Inflammatory macrophage treated with lipopolysaccharide for 1 hour (primary cell): ENCODE measurements at places on chromosomes 12 and 14.

- DNase-seq, result no peak
These were observed 55.7 kb upstream of the FRMD6 start for GRCh38 chr14:51595881-51596455.

DNA sequence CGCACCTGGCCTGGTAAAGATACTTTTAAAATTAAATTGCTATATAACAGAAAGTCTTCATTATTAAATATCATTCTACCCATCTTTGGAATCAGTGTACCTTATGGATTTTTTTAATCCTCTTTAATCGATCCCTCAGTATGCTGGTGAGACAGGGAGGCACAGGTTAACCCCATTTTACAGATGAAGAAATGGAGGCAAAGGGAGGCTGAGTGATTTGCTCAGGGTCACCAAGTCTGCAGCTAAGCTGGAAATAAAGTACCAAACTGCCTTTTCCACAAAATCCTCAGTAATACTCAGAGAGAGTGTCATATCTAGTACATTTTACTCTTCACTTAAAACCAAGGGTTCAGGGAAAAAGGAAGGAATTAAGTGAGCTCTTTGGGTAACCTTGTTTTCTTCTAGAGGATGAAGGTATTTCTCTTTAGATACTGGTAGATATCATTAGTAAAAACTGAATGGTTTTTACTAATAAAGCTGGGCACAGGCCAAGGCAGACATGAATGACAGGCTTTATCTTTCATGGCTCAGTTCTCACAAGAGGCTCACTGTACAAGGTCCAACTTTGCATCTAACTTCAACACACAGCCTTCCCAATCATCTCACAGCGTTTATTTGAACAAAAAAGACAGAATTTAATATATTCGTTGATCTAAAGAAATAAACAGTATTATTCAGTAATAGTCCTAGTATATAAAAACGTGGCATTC, 35.3 kb upstream of the TTC7B start:
- DNase-seq, result no peak

DNA sequence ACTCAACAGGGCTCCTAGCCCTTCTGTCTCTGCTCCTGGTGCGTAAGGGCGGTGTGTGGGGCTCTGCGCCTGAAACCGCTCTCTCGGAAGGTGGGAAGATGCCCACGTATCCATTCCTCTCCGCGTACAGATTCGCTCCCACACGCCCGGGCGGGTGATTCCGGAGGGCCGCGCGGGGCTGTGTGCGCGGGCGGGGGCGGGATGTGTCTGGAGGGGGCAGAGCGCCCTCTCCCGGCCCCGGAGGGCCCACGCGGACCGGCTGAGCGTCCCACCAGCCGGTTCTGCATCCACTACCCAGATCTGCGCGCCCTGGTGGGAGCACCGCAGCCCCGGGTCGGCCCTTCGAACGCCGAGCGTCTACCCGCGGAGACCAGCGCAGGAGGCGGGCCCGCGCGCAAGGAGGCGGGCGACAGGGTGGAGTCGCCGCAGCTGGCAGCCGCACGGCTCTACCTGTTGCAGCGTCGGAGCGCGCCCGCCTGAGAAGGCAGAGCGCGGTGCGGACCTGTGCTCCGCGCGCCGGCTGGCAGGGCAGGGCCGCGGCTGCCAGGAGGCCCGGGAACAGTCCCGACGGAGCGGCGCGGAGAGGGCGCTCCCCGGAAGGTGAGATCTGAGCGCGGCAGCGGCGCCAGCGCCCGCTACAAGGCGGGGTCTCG, 1.4 kb upstream of the KCNK13 start:
- DNase-seq, result peak; percentile 66

GRCh38 chr12:97301576-97301975, 161.0 kb upstream of the RMST start:
- DNase-seq, result no peak

DNA sequence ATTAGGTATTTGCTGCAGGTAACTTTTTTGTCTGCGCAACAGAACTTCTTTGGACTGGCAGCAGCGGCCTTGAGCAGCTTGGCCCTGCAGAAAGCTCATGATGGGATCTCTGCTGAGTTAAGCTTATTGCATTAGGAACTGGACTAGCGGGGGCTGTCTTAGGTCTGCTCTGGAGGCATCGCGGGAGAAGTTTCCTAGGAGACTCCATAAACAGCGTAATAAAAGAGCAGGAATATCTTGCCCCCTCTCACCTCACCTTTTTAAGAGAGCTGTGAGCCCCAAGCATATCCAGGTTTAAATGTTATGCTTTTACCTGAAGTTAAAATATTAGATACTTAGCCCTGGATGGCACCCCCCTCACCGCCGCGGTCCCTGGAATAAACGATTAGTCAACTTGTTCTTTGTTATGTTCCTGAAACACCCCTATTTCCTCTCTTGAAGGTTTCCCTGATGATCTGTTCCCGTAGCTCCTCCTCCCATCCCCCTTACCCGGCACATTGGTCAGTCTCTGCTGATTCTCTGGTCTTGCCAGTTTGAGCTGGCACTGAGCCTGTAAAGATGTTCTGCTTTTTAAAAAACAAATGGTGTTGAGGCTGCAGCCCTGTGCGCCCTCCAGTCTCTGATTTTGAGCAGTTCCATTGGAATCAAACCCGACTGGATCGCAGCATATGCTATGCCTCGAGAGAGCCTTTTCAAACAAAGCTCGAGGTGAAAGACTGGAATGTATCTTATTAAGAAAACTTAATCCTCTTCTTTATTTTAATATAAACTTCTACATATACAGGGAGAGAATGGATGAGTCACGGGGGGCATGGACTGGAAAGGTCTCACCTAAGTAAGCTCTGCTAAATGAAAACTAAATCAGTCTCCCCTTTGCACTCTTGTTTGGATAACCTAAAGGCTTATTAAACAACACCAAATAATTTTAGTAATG, 1.9 kb downstream of the MLXIP start:
- peak; percentile 85 for DNase-seq

GRCh38 chr12:132669166-132669879, 17.8 kb downstream of the POLE start:
- no peak for DNase-seq

- peak; percentile 15 for DNase-seq
These were observed 18.7 kb downstream of the FBXL14 start for GRCh38 chr12:1575408-1576401.

- DNase-seq, result no peak
These were observed 10.8 kb upstream of the GPRC5A start for GRCh38 chr12:12880537-12880936.

- no peak for DNase-seq
These were observed 89.9 kb upstream of the PRICKLE1 start for GRCh38 chr12:42679466-42679865.

DNA sequence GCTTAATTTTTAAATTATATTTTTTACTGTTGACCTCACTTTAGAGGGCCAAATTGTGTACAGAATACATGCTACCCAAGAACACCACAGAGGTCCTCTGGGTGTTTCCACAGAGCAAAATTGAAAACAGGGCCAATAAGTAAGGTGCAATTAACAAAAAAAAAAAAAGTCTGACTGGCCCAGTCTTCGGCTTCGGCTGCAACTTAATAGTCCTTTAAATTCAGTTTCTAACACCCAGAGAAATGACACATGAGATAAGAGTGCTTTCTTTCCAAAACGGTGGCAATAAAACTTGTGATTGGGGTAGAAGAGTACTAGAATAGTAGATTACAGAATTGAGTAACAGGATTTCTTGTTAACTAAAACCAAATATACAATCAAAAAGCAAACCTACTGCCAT, 81.3 kb downstream of the MED13L start:
- no peak for DNase-seq

DNA sequence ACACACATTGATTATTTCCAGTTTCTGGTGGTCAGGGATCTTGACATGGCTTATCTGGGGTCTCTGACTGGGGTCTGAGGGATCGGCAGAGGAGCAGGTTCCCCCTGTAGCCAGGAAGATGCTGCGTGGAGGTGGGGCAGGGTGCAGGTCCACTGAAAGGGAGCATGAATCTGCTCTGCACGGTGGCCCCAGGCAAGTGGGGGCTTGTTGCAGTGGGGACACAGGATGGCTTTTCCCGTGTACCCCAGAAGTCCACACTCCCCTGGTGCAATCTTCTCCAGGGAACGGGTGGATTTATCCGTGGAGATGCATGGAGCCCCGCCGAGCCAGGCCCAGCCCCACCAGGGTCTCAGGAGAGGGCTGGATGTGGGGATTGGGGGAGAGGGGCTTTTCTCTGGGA, 210.4 kb upstream of the C14orf180 start:
- DNase-seq, result no peak

DNA sequence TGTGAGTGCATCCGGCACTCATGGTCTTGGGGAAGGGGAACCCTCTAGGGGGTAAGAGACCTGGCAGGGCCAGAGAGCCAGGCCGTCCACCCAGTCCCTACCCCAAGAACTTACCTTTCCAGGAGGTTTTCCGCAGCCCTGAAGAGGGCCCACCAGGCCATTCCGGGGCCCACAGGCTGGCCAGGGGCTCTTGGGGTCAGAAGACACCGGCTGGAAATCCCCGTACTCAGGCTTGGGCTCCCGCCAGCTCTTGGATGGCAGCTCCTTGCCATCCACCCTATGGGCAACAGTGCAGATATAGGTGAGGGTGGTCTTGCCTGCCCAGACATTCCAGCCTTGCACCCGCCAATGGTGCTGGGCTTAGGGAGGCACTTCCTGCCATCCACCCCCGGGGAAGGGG, 34.6 kb downstream of the NCKAP5L start:
- no peak for DNase-seq

GRCh38 chr12:6559500-6559899, 3.7 kb upstream of the IFFO1 start:
- no peak for DNase-seq

DNA sequence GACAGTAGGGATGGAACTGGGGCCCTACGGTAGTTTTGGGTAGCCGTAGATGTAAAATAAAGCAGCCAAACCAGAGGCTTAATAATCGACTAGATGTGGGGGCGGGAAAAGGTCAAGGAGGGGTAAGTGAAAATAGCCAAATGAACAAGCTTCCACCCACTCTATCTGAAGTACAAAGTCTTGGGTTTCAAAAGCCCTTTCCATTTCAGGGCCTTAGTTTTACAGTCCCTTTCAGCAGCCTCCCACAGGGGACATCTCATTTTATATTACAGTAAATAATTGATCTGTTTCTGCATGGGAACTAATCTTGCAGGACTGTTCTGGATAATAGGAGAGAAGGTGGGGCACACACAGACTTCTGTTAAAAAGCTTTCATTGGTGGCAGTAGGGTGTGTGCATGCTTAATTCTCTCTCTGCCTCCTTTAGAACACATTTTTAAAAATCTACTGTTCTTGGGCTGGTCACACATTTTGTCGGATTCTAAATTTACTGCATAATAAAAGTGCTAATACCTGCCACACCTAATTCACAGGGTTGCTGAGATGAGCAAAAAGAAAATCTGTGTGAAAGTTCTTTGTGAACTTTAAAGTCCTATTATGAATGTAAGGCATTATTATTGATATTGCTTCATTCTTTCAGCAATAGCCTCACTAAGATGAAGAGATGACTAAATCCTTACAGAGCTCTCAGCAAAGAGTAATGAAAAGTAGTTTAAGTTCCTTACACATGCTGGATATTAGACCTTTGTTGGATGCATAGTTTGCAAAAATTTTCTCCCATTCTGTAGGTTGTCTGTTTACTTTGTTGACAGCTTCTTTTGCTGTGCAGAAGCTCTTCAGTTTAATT, 104.6 kb downstream of the ITPR2 start:
- no peak for DNase-seq

DNA sequence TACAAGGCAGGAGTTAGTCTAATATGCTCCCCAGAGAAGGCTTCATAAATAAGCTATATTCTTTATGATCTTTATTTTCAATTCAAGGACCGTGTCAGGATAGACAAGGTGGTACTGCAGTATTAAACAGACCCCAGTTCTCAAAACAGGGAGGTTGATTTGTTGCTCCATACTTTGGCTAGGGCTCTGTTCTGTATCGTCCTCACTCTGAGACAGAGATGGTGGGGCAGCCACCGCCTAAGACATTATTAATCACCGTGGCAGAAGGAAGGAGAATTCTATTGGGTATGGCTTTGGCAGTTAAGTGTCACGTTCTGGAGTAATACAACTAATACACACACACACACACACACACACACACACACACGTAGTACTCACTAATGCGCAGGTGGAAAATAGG, 117.0 kb upstream of the SLCO1C1 start:
- no peak for DNase-seq

- DNase-seq, result no peak
These were observed 27.0 kb downstream of the ZCCHC8 start for GRCh38 chr12:122473543-122474323.

GRCh38 chr14:57659052-57659451, 165.4 kb upstream of the CCDC198 start:
- DNase-seq, result no peak

GRCh38 chr12:116664085-116664484, 73.8 kb downstream of the SPRING1 start:
- no peak for DNase-seq

- DNase-seq, result peak; percentile 34
These were observed 37.2 kb downstream of the RDH12 start for GRCh38 chr14:67738740-67739504.

GRCh38 chr12:111780615-111781014, 13.9 kb downstream of the ALDH2 start:
- DNase-seq, result no peak

DNA sequence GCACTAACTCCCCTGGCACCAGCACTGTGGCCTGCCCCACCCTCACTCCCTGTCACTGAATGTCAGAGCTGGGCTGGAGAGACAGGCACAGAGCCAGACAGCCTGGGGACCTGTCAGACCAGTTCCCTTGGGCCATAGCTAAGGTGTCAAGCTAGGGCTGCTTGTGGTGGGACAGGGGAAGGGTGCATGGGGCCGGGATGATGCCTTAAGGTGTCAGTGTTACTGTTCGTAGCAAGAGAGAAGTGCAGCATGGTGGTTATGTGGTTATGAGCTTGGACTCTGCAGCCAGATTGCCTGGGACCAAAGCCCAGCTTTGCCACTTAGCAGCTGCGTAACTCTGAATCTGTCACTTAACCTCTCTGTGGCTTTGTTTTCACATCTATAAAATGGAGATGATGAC, 3.8 kb downstream of the RAPGEF3 start:
- no peak for DNase-seq

DNA sequence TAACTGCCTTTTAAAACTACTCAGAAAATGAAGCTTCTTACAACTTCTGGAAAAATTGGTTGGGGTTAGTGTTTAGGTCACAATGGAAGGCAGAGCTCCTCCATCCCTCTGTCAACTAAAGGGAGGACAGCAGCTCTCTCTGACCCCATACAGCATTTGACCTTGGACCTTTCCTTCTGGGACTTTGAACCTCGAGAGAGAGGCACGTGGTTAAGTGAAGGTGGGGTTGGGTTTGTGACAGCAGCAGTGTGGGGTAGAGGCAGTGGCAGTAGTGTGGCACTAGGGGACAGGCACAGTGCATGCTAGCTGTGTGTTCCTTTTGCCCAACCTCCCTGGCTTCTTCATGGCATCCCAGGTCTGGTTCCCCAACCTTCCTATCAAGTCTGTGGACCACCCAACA, 9.4 kb upstream of the C12orf75 start:
- no peak for DNase-seq

- DNase-seq, result no peak
These were observed 238.4 kb upstream of the CCDC196 start for GRCh38 chr14:66247662-66248193.

- no peak for DNase-seq
These were observed 264.0 kb upstream of the HMGA2 start for GRCh38 chr12:65560286-65560685.
